ENCODE measurements at places on chromosomes 3 and 15.

GRCh38 chr15:63059075-63059474 lies 16.5 kb downstream of the TPM1 start:
- DNase-seq, result no peak

GRCh38 chr3:79947469-79947868 lies 179.7 kb upstream of the ROBO1 start:
- DNase-seq, result no peak

- DNase-seq, result no peak
Measured at GRCh38 chr3:3893590-3893989, 94.4 kb downstream of the LRRN1 start.

DNA sequence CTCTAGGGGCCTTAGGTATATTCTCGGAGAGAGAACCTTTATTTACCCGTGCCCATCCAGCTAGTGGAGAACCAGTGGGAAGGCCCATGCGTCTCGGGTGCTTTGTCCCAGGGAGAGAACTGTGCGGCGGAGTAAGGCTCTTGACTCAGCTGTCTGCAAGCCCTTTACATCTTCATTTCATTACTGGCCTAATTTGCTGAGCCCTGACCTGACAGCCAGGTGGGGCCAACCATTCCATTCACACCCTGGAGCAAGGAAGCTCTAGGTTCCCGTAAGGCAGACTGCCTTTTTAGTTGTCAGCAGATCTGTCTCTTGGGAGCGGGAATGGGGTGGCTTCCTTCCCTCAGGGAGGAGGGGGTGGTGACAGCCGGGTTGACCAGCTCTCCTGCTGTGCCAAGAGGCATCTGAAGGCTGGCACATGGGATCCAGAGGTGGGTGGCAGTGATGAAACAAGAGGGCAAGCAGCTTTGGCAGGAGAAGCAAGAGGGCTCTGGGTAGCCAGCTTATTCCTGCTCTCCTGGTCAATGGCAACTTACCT lies 36.4 kb downstream of the SV2B start:
- DNase-seq, result no peak

- no peak for DNase-seq
Measured at GRCh38 chr3:29871087-29871486, 590.2 kb downstream of the RBMS3 start.

- no peak for DNase-seq
Measured at GRCh38 chr15:60020736-60021135, 16.6 kb downstream of the FOXB1 start.

- DNase-seq, result no peak
Measured at GRCh38 chr15:63918901-63919348, 85.2 kb upstream of the HERC1 start.

Data from AG10803 (cell line).